Right lung (tissue), 10 donors: ENCODE measurements at places on chromosomes 12 and 14.

GRCh38 chr12:669576-669945 lies 6.3 kb upstream of the NINJ2 start:
- DNase-seq: no peak

GRCh38 chr12:3336606-3337311 lies 154.2 kb upstream of the PRMT8 start:
- DNase-seq: peak; percentile 10

GRCh38 chr14:35503646-35504045 lies 30.3 kb upstream of the INSM2 start:
- DNase-seq: no peak

GRCh38 chr12:77724367-77724957 lies 106.2 kb upstream of the NAV3 start:
- DNase-seq: peak; percentile 42
